Thoracic aorta endothelial cell (primary cell): ENCODE measurements at places on chromosomes 7 and 10. TPM values are rescaled to one million over a fixed set of nuclear protein-coding genes. Genes with fewer than 3 reads are reported as not detected.

The PKD2L1 gene
- total RNA-seq, result not detected in 2 replicates

The ADCYAP1R1 gene
- total RNA-seq, result 0.93 and 8.5 TPM in 2 replicates

The NEBL gene
- 1.1 and 2.2 TPM in 2 replicates for total RNA-seq

The CPN1 gene
- not detected in 2 replicates for total RNA-seq

The DYNC1I1 gene
- 1.6 and 4.0 TPM in 2 replicates for total RNA-seq

The VIM gene
- 7,081 and 8,810 TPM in 2 replicates for total RNA-seq

The LIPF gene
- not detected in 2 replicates for total RNA-seq

The SFRP4 gene
- total RNA-seq, result not detected in 2 replicates

The FOXP2 gene
- total RNA-seq, result 0.40 TPM in 1 of 2 replicates, not detected in the other

The TNRC18 gene
- total RNA-seq, result 66.4 and 73.2 TPM in 2 replicates

The CRTAC1 gene
- 0.80 and 5.4 TPM in 2 replicates for total RNA-seq

The NRCAM gene
- total RNA-seq, result 157 and 174 TPM in 2 replicates

The LRRC18 gene
- not detected in 2 replicates for total RNA-seq

The ADAP1 gene
- 0.22 and 0.27 TPM in 2 replicates for total RNA-seq

The OR9A2 gene
- 0.27 TPM in 1 of 2 replicates, not detected in the other for total RNA-seq

The RABGEF1 gene
- 20.5 and 23.4 TPM in 2 replicates for total RNA-seq

The NRBF2 gene
- 19.7 and 21.3 TPM in 2 replicates for total RNA-seq

The GCK gene
- total RNA-seq, result 0.13 and 0.14 TPM in 2 replicates

The IFIT1B gene
- not detected in 2 replicates for total RNA-seq

The CYP3A4 gene
- not detected in 2 replicates for total RNA-seq

The LIPN gene
- total RNA-seq, result not detected in 2 replicates

The C7orf33 gene
- total RNA-seq, result not detected in 2 replicates

The VAX1 gene
- not detected in 2 replicates for total RNA-seq

The PNLIPRP2 gene
- not detected in 2 replicates for total RNA-seq

The SEPTIN7 gene
- total RNA-seq, result 299 and 340 TPM in 2 replicates

The CYP26C1 gene
- total RNA-seq, result 0.80 and 1.0 TPM in 2 replicates

The CAV2 gene
- 308 and 406 TPM in 2 replicates for total RNA-seq

The CFAP58 gene
- total RNA-seq, result 0.40 and 0.65 TPM in 2 replicates

The CEP55 gene
- total RNA-seq, result 84.8 and 124 TPM in 2 replicates

The PTCD1 gene
- total RNA-seq, result 3.3 and 4.0 TPM in 2 replicates

The CALY gene
- not detected in 2 replicates for total RNA-seq

The CREB5 gene
- 5.9 and 6.9 TPM in 2 replicates for total RNA-seq

The AKR1C4 gene
- not detected in 2 replicates for total RNA-seq
